CD4-positive, CD25-positive, alpha-beta regulatory T cell (primary cell): ENCODE measurements at places on chromosomes 3 and 15. TPM values are rescaled to one million over a fixed set of nuclear protein-coding genes. Genes with fewer than 3 reads are reported as not detected.

Gene TRPM1
- polyA plus RNA-seq, result not detected

Gene CTXND1
- polyA plus RNA-seq, result not detected

DNA sequence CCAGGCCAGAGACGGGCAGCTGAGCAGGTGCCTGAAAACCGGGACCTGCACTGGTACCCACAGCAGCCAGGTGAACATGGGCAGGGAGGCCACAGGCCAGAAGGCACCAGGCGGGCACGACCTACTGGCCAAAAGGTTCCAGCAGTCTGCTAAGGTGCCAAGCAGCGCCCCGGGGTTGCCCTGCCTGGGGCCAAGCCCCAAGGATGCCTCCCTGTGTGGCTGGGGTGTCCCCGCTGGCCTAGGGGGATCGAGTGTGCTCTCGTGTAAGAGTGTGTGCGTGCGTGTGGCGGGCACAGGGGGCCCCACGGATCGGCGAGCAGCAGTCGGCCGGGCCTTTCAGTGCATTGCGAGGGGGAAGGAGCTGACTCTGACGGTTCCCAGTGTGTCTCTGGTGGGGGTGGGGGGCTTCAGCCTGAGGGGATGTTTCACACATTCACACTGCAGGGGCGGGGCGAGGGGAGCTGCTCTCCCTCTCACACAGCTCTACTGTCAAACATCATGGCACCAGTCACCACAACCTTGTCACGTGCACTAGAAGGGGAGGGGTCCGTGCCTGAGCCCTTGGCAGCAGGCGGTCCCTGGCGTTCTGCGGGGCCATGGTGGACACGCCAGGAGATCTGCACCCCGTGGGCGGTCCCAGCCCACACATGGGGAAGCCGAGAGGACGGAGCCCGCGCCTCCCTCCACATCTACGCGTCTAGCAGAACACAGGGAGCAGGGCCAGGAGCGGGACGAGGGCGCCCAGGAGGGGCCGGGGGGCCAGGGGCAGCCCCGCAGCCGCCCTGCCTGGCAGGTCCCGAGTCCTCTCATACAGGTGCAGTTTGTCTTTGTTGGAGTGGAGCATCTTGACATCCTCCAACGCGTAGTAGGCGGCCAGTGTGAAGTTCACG lies 44.5 kb downstream of the RGMA start:
- no peaks in the 10 kb centered on the region for H3K36me3 ChIP-seq
- DNase-seq, result no peak
- no peaks in the 10 kb centered on the region for H3K27me3 ChIP-seq
- H3K4me1 ChIP-seq, result peaks cover 8% of the 10 kb centered on the region
- H3K4me3 ChIP-seq, result no peak overlapping the region

Gene MITF
- polyA plus RNA-seq, result not detected

GRCh38 chr3:194320744-194321243 lies 30.3 kb downstream of the CPN2 start:
- no peak overlapping the region for H3K4me3 ChIP-seq
- H3K4me1 ChIP-seq, result peaks cover 10% of the 10 kb centered on the region
- peaks cover 11% of the 10 kb centered on the region for H3K27me3 ChIP-seq
- H3K27ac ChIP-seq, result no peak overlapping the region

DNA sequence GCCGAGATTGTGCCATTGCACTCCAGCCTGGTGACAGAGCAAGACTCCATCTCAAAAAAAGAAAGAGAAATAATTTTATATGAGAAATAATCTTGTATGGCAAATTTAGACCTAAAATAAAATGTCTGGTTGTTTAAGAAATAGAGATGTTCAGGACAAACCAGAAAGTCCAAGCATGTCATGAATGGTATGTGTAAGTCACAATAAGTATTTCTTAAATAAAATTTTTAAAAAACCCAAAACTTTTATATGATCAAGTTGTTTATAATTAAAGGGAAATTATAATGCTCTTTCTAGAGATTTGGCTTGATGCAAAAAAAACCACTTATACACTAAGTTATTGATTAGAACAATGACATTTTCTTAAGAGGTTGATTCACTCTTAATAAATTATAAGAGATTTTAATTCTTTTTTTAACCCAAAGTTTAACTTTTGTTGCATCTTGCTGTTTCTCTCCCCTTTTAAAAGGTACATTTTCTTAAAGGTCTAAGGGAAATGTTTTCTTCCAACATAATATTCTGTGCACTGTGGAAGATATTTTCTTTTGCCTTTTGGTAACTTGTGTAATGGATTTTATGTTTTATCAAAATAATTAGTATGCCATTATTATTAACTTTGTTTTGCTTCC lies 105.7 kb downstream of the RTP4 start:
- H3K27ac ChIP-seq, result no peak overlapping the region
- no peak for DNase-seq
- no peak overlapping the region for H3K4me3 ChIP-seq
- H3K4me1 ChIP-seq, result no peaks in the 10 kb centered on the region
- no peaks in the 10 kb centered on the region for H3K27me3 ChIP-seq

- no peak overlapping the region for H3K4me3 ChIP-seq
- H3K27me3 ChIP-seq, result no peaks in the 10 kb centered on the region
- peak overlapping the region; percentile 31 for H3K27ac ChIP-seq
- no peaks in the 10 kb centered on the region for H3K36me3 ChIP-seq
- DNase-seq, result no peak
- peaks cover 47% of the 10 kb centered on the region for H3K4me1 ChIP-seq
Observed at GRCh38 chr3:4982773-4983738, 3.8 kb downstream of the BHLHE40 start.

DNA sequence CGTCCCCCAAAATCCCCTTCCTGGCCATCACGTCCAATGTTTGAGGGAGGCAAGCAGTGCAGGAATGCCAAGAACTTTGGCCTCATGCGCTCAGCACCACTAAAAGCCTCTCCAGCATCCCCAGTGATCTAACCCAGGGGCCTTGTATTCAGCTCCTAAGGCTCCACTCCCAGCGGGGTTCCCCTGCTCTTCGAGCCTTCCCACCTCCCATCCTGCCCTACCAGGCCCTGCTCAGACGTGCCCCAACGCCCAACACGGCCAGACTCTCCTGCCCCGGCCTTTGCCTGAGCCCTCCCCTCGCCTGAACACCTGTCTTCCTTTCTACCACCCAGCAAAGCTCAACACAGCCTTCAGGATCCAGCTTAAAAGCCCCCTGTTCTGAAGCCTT lies 30.5 kb downstream of the PLXND1 start:
- no peaks in the 10 kb centered on the region for H3K36me3 ChIP-seq
- H3K27me3 ChIP-seq, result no peaks in the 10 kb centered on the region
- H3K4me1 ChIP-seq, result peaks cover 38% of the 10 kb centered on the region
- no peak overlapping the region for H3K4me3 ChIP-seq
- peak overlapping the region; percentile 45 for H3K27ac ChIP-seq

Gene IP6K2
- polyA plus RNA-seq, result 54.0 TPM

- DNase-seq, result no peak
- peaks cover 71% of the 10 kb centered on the region for H3K27me3 ChIP-seq
- H3K4me1 ChIP-seq, result peaks cover 12% of the 10 kb centered on the region
- no peaks in the 10 kb centered on the region for H3K36me3 ChIP-seq
Observed at GRCh38 chr3:158094235-158095110, 11.7 kb downstream of the SHOX2 start.

Gene RTP3
- polyA plus RNA-seq, result not detected
